ENCODE measurements at places on chromosomes 6 and 20. TPM values are rescaled to one million over a fixed set of nuclear protein-coding genes. Genes with fewer than 3 reads are reported as not detected.

Gene ZNF391
- 2.5 TPM for total RNA-seq

Gene TP53INP2
- 7.1 TPM for total RNA-seq

Gene C6orf141
- total RNA-seq = 0.74 TPM

Gene DOK5
- 152 TPM for total RNA-seq

Gene TMEM151B
- 44.5 TPM for total RNA-seq

Gene SNX21
- total RNA-seq = 12.3 TPM

Gene FLRT3
- 46.0 TPM for total RNA-seq

Gene TRIM38
- total RNA-seq = 0.49 TPM

Gene UBD
- total RNA-seq = 0.25 TPM

Gene ADGRG6
- 19.4 TPM for total RNA-seq

Gene MYCT1
- 3.0 TPM for total RNA-seq

Gene RAMACL
- total RNA-seq = 1.5 TPM

Gene GJA1
- total RNA-seq = 53.6 TPM

Gene C6orf118
- total RNA-seq = 6.4 TPM

Gene TGM6
- not detected for total RNA-seq

Gene SIGLEC1
- 0.25 TPM for total RNA-seq
